NCI-H1092 (cell line): ENCODE measurements at places on chromosomes 11 and 22.

GRCh38 chr11:132158091-132158490, 787.7 kb downstream of the NTM start:
- peak; percentile 48 for DNase-seq

GRCh38 chr11:62770778-62771143, 435 bp upstream of the TAF6L start:
- DNase-seq = no peak

GRCh38 chr11:69213964-69214363, 58.2 kb downstream of the SMIM38 start:
- DNase-seq = no peak

DNA sequence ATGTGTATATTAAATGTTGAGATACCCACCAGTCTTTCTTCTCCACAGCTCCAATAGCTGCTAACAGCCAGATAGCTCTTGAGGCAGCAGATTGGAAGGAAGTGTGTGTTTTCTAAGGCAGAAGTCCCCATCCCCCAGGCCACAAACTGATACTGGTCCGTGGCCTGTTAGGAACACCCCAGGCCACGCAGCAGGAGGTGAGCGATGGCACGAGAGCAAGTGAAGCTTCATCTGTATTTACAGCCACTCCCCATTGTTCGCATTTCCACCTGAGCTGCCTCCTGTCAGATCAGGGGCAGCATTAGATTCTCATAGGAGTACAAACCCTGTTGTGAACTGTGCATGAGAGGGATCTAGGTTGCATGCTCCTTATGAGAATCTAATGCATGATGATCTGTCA, 12.7 kb downstream of the CCDC73 start:
- DNase-seq = no peak

GRCh38 chr22:17281026-17281425, 61.8 kb upstream of the ADA2 start:
- DNase-seq = no peak

DNA sequence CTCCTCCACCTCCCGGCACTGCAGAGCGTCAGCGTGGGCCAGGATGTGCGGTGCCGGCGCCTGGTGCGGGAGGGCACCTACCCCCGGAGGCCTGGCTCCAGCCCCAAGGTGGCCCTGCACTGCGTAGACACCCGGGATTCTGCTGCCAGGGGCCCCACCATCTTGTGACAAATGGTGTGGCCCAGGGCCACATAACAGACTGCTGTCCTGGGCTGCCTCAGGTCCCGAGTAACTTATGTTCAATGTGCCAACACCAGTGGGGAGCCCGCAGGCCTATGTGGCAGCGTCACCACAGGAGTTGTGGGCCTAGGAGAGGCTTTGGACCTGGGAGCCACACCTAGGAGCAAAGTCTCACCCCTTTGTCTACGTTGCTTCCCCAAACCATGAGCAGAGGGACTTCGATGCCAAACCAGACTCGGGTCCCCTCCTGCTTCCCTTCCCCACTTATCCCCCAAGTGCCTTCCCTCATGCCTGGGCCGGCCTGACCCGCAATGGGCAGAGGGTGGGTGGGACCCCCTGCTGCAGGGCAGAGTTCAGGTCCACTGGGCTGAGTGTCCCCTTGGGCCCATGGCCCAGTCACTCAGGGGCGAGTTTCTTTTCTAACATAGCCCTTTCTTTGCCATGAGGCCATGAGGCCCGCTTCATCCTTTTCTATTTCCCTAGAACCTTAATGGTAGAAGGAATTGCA, 13.5 kb downstream of the TSKU start:
- no peak for DNase-seq
